ENCODE measurements at places on chromosomes 12 and 14.

DNA sequence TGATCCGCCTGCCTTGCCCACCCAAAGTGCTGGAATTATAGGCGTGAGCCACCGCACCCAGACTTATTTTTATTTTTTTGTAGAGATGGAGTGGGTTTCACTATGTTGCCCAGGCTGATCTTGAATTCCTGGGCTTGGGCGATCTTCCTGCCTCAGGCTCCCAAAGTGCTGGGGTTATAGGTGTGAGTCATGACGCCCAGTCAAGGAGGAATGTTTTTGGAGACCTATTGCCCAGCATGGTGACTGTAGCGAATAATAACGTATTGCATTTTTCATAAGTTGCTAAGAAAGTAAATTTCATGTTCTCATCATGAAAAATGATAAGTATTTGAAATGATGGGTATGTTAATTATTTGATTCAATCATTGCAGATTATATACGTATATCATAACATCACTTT lies 46.5 kb downstream of the TEAD4 start:
- no peak for DNase-seq

GRCh38 chr12:2614341-2614740 lies 180.4 kb upstream of the FKBP4 start:
- DNase-seq, result no peak

DNA sequence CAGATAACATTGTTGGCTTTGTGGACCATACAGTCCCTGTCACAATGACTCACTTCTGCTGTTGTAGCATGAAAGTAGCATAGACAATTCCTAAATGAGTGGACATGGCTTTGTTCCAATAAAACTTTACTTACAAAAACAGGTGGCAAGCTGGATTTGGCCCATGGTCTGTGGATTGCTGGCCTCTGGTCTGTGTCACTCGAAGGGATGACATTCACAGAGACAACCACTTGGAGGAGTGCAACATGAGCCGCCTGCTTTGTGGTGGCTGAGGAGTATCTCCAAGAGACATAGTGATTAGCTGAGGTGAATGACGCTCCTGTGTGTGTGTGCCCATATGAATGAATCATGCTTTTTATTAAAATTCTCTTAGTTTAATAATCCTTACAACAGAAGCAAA lies 81.3 kb upstream of the NRXN3 start:
- no peak for DNase-seq

DNA sequence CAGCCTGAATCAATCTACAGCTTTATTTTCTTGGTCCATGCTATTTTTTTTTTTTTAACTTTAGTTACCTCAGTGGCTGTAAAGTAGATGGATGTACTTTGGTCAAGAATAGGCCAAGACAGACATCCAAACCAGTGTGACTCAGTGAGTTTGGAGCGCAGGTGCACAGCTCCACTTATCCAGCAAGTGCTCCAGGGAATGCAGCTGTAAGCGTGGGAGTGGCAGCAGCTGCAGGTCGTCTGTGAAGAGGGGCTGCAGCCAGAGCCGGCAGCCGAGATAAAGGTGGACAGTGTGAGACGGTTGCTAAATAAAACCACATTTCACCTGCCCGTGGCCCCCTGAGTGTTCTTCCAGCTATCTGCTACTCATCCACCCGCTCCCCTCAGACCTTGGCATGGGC lies 1018.7 kb downstream of the AACS start:
- DNase-seq, result no peak

GRCh38 chr12:46661110-46661845 lies 164.5 kb downstream of the SLC38A4 start:
- DNase-seq, result peak; percentile 45

GRCh38 chr14:61484826-61485584 lies 163.6 kb downstream of the PRKCH start:
- DNase-seq, result no peak

DNA sequence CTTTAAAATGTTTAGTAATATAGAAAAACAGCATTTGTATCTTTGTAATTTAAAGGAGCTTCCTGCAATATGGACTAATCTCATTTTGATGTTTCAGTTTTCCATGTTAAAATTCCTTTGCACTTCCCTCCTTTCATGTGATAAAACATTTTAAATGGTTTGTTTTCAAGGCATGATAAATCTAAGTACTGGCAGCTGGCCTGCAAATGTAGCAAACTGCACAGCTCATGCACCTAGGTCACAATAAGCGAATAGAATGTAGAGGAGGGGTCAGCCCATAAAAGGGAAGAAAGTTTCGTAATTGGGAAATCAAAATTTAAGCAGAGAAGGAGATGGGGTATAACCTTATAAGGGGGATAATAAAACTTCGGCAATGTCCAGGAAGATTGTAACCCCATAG lies 80.0 kb upstream of the KCNH3 start:
- no peak for DNase-seq

- DNase-seq, result no peak
These were observed 32.6 kb upstream of the PZP start for GRCh38 chr12:9240776-9241175.

DNA sequence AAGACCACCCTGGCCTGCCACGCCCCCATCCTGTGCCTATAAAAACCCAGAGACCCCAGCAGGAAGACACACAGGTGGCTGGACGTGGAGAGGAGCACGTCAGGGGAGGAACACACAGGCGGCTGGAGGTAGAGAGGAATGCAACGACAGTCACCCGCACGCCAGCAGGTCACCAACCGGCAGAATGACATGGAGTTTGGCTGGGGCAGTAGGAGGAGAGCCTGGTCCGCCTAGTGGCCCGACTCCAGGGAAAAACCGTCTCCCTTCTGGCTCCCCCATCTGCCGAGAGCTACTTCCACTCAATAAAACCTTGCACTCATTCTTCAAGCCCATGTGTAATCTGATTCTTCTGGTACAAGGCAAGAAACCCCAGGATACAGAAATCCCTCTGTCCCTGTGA lies 62.7 kb upstream of the KCNH3 start:
- no peak for DNase-seq

DNA sequence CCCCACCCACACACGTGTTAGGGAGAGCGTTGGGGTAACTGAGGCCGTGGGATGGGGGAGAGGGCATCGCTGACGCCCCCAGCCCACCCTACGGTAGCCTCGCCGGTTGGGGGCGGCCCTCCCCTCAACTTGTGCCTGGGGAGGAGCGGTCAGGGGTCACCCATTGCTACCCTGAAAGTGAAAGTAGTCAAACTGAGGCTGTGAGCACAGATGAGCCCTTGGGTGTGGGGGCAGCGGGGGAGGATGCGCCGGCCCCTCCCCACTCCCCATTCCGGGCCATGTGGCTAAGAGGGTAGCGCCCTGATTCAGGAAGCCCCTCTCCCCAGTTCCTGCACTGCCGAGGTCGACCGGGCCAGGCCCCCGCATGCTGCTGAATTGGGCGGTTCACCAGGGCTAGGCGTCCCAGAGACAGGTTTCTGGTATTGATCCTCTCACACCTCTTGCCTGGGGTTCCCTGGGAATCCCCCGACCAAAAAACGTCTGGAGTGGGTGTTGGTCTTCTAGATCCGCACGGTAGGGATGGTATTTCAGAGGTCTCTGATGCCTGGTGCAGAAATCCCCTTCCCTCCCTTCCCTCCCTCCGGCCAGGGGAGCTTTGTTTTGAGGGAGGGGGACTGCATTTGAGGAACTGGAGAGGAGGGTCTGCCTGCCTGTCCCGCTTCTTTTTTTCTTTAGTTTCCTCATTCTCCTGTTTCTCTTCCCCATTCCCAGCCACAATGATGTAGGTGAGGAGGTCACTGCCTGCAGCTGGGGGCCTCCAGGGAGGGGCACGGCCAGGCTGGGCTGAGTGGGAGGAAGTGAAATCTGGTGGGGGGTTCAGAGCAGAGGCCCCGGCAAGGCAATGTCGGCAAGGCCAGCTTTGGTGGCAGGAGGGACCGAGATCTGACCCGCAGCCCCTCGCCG lies 1.0 kb downstream of the SH2B3 start:
- DNase-seq, result no peak

DNA sequence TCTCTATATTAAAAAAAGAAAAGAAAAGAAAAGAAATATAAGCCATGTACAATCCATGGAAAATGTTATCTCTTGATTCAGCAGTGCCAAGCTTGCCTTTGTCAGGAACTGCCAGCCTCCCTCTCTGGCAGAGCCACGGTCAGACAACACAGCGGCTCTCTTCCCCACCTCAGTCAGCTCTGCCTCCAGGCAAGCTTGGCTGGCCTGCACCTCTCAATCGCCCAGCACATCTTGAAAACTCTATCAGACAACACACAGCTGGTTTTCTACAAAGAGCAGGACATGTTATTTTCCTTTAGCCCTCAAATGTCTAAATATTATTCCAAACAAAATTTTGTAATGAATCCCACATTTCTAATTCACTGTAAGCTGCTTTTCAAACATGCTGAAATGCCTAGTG lies 20.0 kb upstream of the GCH1 start:
- no peak for DNase-seq

GRCh38 chr12:100993916-100994450 lies 199.4 kb downstream of the ANO4 start:
- no peak for DNase-seq
